M059J (cell line): ENCODE measurements at places on chromosomes 13 and 19. TPM values are rescaled to one million over a fixed set of nuclear protein-coding genes. Genes with fewer than 3 reads are reported as not detected.

DNA sequence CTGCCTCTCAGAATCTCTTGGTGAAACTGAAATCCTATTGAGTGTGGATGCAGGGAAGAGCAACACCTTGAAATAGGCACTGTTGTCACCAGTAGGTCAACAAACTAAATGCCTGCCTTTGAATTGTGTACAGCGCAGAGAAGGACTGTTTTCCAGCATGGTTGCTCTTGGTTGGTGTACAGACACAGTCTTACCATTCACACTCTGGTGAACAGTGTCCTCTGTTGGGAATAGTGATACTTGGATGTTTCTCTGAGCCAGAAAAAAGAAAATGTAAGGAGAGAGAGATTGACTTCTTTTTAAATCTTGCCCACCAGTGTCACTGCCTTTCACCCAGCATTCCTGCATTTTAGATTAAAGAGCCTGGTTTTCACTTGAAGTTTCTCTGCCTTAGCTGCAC lies 179.7 kb downstream of the STK24 start:
- DNase-seq, result no peak

The COL5A3 gene
- not detected in 2 replicates for total RNA-seq

The VAV1 gene
- total RNA-seq, result not detected in 2 replicates

The LYPD5 gene
- total RNA-seq, result 2.1 and 5.5 TPM in 2 replicates

DNA sequence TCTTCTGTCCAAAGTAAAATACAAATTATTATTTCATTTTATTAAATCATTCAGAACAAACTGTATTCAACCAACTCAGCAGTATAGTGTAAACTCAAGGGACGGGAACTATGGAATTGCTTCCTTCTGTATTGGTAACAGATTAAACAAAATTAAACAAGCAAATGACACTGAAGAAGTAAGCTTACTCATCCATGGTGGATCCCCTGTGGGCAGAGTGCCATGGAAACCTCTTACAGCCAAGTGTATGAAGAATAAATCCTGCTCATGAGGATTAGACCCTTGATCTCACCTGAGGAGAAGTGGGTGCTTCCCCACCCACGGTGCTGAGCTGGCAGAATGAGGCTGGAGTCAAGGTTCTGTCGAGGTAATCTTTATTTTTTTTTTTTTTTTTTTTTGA lies 18.0 kb upstream of the RFXAP start:
- peak; percentile 12 for DNase-seq

The CGB8 gene
- 15.7 and 21.3 TPM in 2 replicates for total RNA-seq

- no peak for DNase-seq
Measured at GRCh38 chr19:7200736-7201135, 93.5 kb downstream of the INSR start.

DNA sequence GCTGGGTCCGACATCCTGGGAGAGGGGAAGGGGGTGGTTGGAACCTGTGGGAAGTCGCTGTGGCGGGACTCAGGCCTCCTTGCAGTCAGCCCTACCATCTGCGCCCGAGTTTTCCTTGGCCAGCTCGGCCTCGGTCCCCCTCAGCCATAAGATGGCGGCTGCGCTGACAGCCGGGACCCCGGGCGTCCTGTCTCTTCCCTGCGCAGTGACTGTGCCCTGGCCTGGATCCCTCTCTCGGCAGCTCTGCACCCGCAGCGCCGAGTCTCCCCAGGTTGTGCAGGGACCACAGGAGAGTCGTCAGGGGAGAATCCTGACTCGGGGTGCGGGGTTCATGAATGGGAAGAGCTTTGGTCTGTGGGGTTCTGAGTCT lies 345 bp downstream of the ZNF257 start:
- no peak for DNase-seq

The NLRP9 gene
- not detected in 2 replicates for total RNA-seq

- DNase-seq, result no peak
Measured at GRCh38 chr19:16087940-16088339, 11.6 kb downstream of the TPM4 start.

GRCh38 chr19:9671655-9672054 lies 3.2 kb downstream of the ZNF562 start:
- no peak for DNase-seq

DNA sequence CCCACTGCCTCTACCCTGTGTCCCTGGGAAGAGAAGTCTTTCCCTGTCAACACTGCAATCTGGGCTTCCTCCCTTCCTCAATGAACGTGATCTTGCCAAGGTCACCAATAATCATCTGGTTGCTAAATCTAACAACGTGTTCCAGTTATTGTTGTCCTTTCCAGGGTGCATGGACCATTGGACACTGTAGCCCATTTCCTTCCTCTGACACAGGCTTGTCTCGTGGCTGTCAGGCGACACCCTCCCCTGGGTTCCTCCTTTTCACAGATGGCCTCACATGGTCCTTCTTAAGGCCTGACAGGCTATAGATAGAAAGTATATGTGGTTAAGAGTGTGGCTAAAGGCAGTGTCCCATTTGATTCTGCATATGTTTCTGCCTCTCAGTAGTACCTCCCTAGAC lies 67.7 kb upstream of the STARD13 start:
- DNase-seq, result no peak

The ICAM4 gene
- total RNA-seq, result not detected in 2 replicates

DNA sequence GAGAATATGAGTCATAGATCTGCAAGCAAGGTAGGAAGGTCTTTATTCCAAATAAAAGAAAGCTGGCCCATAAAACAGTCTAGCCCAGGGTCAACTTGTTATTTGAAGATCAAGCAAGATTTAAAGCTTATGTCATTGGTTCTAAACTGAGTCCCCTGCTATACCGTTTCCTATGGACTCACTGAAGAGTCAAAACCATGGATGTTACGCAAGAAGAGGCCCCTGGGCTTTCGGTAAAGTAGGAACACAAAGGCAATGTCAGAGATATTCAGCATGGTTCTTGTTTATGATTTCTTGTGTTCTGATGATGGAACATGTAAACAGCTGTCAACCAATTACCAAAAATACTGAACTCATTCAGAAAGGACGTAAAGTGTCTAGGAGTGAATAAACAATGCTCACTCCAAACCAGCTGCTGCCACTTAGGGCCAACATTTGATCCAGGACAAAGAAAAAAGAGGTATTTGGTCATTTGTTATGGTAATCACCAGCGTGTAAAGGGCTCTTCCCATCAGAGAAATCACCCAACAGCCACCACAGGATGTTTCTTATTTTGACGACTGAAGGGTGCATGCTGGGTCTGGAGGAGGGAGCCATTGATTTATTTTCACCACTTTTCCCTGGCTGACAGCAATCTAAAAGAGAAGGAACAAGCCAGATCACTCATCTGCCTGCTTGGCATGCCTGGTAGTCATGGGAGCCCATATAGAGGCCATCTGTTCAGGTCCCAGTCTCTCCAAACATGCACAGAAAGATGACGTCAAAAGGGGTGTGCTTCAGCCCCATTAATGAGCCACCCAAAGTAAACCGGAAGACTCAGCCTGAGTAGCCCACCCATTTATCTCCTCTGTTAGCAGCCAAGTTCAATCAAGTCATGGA lies 68.3 kb downstream of the FGF14 start:
- DNase-seq, result no peak

- DNase-seq, result no peak
Measured at GRCh38 chr13:76725896-76726295, 160.3 kb downstream of the KCTD12 start.

DNA sequence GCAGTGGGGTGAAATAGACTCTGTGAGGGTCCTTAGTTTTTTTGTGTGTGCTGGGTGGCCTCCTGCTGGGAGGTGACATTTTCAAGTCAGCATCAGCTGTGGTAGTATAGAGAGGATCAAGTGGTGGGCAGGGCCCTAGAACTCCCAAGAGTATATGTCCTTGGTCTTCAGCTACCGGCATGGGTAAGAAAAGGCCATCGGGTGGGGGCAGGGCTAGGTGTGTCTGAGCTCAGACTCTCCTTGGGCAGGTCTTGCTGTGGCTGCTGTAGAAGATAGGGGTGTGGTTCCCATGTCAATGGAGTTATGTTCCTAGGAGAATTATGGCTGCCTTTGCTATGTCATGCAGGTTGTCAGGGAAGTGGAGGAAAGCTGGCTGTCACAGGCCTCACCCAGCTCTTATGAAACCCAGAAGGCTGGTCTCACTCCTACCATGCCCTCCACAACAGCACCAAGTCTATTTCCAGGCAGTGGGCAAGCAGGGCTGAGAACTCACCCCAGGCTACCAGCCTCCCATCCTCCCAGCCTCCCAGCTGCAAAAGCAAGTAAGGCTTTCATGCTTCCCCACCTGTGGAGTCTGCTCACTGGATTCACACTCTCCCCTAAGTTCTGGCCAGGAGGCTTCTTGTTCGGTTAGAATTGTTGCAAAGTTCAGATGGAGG lies 130.6 kb upstream of the SOX1 start:
- DNase-seq, result no peak

DNA sequence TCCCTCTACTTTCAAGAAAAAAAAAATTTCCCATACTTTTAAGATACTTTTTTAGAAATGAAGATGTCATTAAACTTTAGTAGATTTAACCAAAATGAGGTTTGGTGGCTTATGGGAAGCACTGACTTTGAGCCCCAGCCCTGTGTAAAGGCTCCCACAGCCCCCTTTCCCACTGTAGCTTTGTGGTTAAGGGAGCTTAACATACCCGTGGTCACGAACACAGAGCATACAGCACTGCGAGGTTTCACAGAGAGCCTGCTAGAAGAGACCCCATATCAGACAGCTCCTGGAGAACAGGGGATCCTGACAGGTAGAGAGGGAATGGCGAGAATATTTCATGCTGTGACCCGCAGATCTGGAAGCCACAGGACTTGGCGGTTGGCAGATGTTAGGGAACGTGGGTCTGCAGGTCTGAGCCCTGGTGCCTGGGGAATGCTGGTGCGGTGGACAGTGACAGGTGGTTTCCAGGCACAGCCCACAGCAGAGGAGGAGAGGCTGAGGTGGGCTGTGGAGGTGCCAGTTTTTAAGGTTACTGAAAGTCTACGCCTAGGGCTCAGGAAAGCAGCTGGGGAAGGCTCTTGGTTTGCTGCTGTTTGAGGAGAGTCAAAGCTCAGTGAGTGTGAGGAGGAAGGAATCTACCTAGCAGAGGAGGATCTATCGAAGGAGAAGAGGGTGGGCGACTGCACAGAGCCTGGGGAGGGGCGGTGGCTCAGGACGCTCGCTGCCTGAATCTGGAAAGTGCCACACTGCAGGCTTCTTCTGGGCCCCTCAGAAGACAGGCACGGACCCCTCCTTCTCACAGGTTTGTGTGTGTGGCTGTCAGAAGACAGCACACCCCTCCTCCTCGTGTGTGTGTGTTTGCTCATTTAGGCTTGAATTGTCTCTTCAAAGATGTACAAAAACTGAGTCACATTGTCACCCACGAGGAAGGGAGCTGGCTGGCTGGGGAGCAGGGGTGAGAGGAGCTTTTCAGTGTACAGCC lies 49.9 kb downstream of the SLC7A9 start:
- no peak for DNase-seq
